ENCODE measurements at places on chromosomes 5 and 9. TPM values are rescaled to one million over a fixed set of nuclear protein-coding genes. Genes with fewer than 3 reads are reported as not detected.

DNA sequence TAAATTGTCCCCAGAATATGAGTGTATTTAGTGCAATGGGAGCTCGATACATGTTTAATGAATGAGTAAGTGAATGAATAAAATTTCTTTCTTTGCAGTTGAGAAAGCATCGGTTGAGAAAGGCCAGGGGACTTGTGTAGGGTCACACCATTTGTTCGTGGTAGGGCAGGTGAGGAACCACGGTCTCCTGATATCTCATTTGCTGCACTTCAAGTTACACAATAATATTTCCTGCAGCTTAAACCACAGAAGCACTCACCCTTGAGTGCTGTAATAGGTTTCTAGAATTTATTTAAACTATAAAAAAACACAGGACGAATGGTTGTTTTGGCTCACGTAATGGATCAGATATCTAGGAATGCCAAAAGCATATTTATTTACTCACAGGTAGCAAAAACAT lies 429.8 kb downstream of the SPATA31D1 start:
- no peak for DNase-seq

GRCh38 chr9:106632621-106633020 lies 230.3 kb upstream of the ZNF462 start:
- no peak for DNase-seq

DNA sequence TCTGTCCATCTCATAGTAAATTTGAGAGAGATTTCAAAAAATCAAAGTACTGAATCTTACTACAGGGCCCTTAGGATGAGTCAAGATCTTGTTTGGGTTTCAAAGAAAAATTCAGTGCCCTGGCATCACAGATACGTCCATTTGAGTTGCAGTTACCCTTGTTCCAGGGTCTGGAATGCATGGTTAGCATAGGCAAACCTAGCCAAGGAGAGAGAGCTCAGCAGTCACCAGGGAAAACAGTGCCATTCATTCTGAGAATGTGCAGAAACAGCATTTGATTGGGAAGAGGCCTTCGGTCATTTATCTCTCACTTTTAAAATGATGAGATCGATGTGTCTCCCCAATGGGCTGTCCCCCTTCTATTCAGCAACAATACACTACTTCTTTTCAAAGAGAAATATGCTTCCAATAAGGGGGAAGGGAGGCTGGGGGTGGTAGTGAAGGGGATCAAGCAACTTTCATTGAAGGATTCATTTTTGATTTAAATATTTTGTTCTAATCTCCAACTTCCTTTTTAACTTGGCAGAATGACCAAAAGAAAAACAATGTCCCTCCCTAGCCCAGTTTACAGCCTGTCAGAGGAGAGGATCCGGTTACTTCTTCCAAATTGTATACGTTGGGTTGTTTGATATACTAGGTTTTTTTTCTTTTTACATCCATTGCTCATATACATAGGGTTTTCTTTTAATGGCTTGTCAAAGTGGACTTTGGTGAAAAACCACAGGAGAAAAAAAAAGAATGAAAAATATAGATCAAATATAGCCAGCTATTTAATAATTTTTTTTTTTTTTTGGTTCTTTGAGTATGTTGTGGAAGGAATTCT lies 491.1 kb downstream of the CCDC171 start:
- no peak for DNase-seq

DNA sequence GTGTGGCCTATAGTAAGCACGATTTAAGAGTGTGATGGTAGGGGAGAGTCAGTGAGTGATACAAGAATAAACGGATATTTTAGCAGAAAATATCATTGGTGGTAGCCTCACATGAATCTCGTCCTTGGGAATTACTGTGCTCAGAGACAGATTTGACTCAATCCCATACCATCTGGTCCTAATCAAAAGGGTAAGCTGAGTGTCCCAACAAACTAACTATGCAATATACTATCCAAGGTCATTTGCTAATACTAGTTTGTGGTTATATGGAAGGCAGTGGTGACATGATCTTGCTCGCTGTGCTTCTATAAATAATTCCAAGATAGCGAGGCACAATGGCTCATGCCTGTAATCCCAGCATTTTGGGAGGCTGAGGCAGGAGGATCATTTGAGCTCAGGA lies 103.2 kb downstream of the TRPM6 start:
- DNase-seq = no peak

DNA sequence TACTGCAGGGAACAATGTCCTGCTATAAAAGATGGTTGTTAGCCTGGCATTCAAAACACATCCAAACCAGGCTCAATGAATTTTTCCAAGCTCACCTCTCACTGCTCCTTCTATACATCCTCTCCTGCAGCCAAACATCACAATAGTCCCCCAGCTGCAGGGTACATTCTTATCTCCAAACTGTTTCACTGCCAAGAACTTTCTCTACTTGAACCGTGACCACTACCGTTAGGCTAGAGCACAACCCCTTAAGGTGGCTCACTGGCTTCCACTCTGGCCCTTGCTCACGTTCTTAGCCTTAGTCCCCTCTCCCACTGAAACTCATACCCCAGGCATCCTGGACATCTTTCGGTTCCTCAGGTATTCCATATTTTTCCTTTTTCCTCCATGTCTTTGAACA lies 29.0 kb upstream of the ANXA6 start:
- DNase-seq = peak; percentile 5

DNA sequence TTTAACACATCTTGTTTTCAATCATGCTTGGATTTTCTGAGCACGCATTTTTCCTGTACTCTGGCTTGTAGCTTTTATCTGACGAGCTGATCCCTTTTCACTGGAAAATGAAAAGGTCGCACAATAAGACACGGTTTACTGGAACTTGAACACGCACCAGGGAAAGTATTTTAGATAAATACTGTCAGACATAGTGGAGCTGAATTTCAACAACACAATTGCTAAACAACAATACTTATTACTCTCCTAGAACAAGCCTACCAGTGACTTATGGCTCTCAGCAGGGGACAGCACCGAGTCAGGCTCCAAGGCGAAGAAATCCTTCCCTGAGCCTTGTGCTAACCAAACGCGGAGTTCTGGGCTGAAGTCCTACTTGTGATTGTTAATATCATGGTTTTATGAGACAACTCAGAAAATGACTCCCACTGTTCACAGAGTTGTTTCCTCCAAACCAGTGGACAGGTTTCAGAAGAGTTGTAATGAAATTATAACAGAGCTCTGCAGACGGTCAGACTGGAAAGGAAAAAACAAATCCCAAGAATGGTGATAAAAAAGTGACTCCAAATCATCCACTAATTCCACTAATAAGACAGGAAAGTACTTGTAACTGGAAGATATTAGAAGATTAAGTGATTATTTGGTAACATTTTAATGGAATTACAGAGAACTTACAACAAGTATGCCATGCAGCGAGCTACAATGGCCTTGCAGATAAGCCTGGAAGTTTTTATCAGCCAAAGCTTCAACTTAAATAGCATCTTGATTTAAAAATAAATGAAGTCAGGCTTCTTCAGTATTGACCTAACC lies 359.6 kb downstream of the EBF1 start:
- DNase-seq = peak; percentile 69

GRCh38 chr9:105681724-105682123 lies 12.6 kb upstream of the TMEM38B start:
- no peak for DNase-seq

- DNase-seq = no peak
Measured at GRCh38 chr5:172683645-172684471, 42.8 kb downstream of the NEURL1B start.

GRCh38 chr5:123907349-123907748 lies 395.4 kb downstream of the CSNK1G3 start:
- DNase-seq = no peak

- no peak for DNase-seq
Measured at GRCh38 chr5:4735261-4735660, 404.9 kb upstream of the ADAMTS16 start.

DNA sequence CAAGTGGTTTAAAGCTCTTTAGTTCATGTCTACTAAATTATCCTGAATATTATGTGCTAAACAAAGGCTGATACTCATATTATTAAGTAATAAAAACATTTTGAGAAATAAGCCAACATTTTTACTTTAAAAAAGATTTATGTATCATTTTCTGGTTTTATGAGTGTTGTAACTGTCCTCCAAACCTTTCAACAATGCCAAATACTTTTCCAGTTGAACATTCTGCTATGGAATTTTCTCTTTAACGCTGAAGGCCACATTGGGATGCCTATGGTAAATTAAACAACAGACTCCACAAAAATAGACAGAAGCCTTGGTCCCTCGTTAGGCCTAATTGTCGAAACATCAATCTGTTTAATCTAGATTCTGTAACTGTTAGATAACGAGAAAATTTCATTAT lies 131.3 kb downstream of the GLIS3 start:
- no peak for DNase-seq

DNA sequence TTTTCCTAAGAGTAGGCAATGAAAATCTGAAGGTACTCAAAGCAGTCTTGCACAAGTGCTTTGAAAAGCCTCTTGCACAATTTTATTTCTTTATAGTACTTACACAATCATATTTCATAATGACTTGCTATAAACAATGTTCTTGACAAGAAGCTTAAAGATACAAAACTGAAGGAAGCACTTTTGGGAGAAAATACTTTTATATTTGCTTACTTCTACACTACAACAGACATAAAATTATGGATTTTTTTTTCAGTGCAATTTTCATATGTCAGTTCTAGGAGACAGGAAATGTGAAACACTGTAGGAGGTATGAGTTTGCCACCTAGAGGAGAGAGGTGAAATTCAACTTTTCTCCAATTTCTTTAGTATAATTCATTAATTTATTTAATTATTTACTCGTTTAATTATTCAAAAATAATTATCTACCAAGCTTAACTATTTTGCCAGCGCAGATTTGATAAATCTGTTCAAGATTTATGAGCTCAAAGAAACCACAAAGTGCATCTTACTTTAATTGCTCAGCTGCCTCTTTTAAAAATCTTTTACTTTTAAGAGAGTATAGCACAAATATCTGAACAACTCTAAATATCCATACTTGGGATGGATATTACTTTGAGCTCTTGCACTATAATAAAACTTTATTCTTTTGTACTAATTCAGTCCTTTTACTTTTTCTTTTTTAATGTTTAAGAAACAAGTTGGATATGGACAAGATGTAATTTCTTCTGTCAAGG lies 29.0 kb upstream of the CDKN2B start:
- no peak for DNase-seq

- DNase-seq = no peak
Measured at GRCh38 chr5:122022966-122023365, 55.1 kb downstream of the LOX start.

DNA sequence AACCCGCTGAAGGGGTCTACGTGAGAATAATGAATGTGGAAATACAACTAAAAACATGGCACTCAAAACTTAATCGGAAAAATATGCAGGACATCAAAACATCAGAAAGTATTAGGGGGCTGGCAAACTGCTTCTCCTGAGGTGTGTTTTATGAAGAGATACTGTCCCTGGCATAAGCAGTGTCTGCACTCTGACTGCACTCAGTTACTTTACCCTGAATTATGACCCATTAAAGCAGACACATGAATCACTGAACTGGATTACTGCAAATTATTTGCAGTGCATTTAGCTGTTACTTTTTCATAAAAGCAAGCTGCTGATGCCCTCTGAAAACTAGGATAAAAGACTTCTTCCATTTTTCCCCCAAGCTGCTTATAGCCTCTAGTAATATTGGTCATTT lies 164.9 kb downstream of the AP3B1 start:
- DNase-seq = no peak

PKD2L2 gene
- not detected for total RNA-seq

IFNK gene
- total RNA-seq = not detected

PRR7 gene
- 1.1 TPM for total RNA-seq

LEAP2 gene
- total RNA-seq = not detected
